ENCODE measurements at places on chromosomes 2 and 18.

- DNase-seq, result peak; percentile 14
Measured at GRCh38 chr2:213627054-213627710, 342.9 kb downstream of the SPAG16 start.

DNA sequence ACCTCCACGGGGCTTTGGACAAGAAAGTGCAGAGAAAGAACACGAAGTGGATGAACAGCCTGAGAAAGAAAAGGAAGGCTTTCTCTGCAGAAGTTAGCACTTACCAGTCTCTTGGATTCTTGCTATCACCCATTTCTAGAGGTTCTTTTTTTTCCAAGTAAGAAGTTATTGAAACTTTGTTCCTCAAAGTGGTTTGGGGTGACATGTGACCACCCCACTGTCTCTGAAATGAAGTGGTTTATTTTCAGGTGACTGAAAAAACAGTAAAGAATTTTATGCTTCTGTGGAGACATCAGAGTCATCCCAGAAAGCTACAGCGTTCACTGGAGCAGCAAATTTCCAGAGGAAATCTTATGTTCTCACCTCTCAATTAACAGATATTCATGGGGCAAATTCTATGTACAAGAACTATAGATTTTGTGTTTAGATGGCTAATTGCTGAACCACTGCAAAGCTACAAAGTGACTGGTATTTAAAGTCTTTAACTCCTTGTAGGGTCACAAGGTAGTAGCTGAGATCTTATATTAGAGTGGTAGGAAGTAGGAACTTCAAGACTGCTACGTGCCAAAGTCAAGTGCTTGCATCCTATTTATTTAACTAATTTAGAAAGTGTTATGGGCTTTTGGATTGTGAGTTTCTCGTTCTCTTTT is 267.5 kb downstream of the TGIF1 start:
- no peak for DNase-seq

- peak; percentile 77 for DNase-seq
Measured at GRCh38 chr18:3585656-3586509, 135.9 kb downstream of the TGIF1 start.

GRCh38 chr18:48274301-48274700 is 134.9 kb downstream of the ZBTB7C start:
- DNase-seq, result no peak

DNA sequence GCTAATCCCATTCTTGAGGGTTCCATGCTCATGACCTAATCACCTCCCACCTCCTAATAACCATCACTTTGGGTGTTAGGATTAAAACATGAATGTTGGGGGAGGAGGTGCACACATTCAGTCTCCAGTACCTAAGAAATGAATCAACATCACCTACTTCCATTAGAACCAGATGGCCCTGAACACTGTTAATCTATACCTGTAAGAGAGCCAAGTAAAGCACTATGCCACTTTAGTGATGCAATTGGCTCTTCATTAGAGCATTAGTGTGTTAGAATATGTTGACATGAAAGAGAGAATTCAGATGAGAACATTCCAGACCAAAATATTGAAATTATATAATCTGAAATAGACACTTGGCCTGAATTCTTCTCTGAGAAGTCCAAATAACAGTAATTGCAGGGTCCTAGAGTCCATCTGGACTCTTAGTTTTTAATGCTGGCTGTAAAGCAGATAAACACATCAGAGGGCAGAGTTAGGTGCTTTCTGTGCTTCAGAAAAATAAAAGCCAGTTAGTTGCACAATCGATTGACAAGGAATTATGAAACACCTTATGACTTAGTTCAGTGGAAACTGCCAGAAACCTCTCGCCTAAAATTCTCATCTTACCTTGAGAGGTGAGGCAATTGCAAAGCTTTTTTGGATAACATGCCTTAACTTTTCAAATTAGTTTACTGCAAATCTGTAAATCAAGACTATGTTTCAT is 923.7 kb downstream of the SLC4A3 start:
- DNase-seq, result no peak

GRCh38 chr2:197090742-197091367 is 164.3 kb upstream of the PGAP1 start:
- no peak for DNase-seq

- no peak for DNase-seq
Measured at GRCh38 chr2:82342356-82342755, 2037.8 kb upstream of the LRRTM1 start.

DNA sequence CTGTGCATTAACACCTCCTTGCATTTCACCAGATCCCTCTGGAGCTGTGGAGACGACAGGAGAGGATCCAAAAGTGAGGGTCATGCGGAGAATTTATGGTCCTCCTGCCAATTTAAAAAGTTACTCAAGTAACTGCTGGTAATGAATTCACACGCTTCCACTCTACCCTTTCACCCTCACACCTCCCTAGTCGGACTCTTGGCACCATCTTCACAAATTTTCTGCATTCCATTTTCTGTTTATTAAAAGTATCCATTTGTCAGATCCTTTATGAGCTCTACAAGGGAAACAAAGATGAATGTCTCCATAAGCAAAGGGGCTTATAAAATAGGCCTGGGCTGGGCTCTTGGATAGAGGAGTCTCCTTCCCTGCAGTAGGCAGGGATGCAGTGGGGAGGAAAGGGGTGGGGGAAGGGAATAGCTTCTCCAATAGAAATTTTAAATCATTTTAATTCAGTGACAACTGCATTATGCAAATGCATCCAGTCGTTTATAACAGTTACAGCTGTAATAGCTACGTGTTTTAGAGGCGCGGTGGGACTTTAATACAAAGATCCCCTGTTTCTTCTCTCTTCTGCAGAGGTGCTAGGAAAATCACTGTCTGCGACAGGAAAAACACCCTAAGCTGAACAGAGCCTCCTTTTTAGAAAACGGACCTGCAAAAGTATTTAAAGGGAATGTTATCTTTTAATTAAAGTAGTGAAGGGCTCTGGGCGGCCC is 132.2 kb downstream of the EPHA4 start:
- no peak for DNase-seq

DNA sequence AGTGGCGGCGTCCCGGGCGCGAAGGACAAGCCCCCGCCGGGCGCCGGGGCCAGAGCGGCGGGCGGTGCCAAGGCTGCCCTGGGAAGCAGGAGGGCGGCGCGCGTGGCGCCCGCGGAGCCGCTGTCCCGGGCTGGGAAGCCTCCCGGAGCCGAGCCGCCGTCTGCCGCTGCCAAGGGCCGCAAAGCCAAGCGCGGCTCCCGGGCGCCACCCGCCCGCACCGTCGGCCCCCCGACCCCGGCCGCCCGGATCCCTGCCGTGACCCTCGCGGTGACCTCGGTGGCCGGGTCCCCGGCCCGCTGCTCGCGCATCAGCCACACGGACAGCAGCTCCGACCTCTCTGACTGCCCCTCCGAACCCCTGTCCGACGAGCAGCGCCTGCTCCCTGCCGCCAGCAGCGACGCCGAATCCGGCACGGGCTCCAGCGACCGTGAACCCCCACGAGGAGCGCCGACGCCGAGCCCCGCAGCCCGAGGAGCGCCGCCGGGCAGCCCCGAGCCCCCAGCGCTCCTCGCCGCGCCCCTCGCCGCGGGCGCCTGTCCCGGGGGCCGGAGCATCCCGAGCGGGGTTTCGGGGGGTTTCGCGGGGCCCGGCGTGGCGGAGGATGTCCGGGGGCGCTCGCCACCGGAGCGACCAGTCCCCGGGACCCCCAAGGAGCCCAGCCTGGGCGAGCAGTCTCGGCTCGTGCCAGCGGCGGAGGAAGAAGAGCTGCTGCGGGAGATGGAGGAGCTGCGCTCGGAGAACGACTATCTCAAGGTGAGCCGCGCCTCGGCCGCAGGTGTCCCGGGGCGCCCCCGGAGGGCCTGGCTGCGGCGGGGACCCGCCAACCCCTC is 820 bp downstream of the MTCL1 start:
- DNase-seq, result peak; percentile 43

DNA sequence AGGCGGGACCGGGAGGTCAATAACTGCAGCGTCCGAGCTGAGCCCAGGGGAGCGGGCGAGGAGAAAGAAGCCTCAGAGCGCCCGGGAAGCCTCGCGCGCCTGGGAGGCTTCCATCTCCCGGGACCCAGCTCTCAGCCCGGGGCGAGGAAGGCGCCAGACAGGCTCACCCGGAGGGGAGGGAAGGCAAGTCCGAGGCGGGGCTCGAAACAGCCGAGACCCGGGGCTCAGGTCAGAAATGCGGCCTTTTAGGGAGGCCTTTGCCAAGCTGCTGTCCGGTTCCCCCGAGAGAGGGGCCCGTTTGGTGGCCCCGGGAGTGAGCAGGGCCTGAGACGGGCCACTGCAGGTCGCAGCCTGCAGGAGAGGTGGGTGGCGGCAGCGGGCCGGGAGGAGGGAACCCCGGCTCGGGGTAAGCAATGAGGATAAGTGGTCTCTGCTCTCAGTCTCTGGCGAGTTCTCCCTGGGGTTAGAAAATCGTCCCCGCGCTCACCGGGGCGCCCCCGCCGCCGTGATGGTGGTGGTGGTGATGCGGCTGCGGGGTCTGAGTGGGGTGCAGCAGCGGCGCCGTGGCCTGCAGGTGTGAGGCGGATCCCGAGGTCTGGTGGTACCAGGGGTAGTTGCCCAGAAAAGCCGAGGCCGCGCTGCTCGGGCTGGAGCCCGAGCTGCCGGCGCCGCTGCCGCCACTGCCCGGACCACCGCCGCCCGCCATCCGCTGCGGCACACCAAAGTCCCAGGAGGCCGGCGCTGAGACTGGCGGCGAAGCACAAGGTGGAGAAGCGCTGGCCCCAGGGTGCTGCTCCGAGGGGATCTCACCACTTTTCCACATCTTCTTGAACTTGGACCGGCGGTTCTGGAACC is 2.4 kb downstream of the DLX2 start:
- DNase-seq, result no peak

DNA sequence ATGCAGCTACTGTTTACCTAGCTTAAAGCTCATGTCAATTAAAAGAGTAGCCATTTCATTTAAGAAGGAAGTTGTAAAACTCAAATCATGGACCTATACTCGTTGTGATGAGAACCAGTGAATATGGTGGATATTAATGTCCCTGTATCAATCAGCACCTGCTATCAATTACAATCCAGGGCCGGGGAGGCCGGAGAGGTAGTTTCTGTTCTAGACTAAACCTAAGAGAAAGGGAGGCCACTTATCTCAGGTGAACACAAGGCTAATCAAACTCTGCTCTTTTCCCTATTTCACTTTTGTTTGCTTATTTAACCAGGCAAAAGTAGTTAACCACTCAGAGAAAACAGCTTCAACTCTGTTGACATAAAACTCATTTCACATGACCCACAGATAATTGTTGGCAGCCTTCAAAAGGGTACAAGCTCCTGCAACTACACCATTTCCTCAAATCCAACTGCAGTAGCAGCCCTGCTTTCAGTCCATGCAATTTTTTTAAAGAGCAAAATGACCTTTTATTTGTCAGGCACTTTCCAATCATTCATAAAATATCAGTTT is 27.8 kb upstream of the SLC9A2 start:
- DNase-seq, result no peak

- DNase-seq, result no peak
Measured at GRCh38 chr2:80365762-80366161, 61.2 kb upstream of the LRRTM1 start.

- DNase-seq, result no peak
Measured at GRCh38 chr18:37307181-37307580, 258.4 kb downstream of the CELF4 start.

DNA sequence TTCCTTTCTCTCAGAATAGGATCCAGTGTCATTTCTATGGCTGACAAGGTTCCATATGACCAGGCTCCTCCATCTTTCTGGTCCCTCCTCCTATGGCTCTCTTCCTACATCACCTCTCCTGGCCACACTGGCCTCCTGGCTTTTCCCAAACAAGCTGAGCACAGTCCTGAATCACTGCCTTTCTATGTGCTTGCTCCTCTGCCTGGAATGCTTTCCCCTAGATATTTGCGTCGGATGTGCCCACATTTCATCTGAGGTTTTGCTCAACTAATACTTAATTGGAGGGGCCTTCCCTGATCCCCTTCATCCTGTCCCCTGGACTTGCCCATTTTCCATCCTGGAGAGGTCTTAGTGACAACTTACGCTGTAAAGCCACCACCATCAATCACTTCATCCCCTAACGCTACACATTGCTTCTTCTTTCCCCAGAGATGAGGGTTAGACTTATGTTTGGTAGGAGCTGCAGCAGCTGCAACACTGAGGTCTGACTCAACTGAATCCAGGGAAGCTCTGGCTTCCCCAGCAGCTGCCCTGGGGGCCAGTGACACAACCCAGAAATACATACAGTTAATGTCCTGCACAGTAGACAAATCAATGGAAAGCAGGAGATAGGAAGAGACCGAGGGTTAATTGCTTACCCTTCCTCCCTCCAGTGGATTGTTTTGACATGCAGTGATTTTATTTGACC is 42.9 kb downstream of the QPCT start:
- DNase-seq, result no peak

DNA sequence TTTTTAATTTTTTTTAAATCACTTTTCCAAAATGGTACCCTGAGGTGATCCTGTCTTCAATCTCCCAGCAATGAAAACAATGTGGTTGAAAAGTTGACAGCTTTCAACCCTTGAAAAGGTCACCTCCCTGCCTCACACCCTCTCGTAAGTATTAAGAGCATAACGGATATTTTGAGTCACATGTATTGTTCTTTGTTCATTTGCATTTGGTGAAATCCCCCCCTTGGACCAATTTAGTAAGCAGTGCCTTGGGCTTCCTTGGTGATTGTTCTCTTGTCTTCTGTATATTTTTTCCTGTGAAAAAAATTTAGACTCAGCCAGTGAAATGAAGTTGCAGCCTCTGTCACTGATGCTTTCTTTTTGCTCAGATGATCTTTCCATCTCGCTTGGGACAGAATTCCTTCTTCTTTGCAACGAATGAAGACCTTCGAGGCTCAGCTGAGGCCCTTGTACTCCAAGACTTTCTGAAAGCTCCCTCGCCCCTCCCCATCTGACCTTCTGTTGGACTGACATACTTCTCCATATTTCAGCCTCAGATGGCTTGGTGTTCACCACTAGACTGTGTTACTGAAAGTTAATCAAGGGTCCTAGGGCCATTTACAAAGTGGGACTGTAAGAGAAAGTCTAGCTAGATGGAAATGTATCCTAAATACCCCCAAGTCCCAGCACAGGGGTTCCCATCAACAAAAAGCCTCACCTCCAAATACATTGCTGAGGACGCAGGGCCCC is 158.4 kb downstream of the BCL2 start:
- DNase-seq, result peak; percentile 88

DNA sequence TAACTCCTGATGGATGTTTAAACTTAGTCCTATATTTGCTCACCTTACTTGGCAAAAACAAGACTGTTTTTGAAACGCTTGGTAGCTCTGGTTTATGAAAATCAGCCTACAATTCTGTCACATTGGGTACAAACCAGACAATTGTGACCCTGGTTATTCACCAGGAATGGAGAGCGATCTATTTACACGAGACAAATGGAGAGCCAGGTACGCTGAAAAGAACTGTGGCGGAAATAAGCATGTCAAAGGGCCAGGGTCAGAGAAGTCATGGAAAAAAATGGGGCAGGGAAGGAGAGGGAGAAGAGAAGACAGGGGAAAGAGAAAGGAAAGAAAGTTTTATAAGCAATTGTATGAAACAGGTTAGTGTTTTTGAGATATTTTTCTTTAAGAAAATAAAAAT is 119.5 kb upstream of the ZFP36L2 start:
- DNase-seq, result no peak

Measured in MM.1S (cell line).